RWPE2 (cell line): ENCODE measurements at places on chromosomes 4 and X.

GRCh38 chr4:172957216-172957615 lies 211.4 kb upstream of the GALNT7 start:
- no peak for DNase-seq

DNA sequence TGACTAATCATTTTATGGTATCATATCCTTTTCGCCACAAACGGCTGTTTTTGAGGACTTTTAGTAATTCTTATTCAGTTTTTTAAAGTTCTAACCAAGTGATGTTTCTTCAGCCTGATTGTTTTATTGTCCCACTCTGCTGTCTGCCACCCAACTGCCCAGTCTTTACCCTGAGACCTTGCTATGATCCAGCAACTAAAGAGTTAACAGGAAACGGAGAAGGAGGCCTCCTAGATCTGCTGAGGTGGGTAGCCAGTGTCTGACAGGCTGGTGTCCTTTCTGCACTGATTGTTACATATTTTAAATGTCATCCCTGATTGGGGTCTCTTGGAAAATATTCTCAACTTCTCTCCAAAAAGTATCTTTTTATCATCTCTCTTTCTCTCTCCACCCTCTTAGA lies 7.9 kb upstream of the TMEM150C start:
- DNase-seq, result no peak

DNA sequence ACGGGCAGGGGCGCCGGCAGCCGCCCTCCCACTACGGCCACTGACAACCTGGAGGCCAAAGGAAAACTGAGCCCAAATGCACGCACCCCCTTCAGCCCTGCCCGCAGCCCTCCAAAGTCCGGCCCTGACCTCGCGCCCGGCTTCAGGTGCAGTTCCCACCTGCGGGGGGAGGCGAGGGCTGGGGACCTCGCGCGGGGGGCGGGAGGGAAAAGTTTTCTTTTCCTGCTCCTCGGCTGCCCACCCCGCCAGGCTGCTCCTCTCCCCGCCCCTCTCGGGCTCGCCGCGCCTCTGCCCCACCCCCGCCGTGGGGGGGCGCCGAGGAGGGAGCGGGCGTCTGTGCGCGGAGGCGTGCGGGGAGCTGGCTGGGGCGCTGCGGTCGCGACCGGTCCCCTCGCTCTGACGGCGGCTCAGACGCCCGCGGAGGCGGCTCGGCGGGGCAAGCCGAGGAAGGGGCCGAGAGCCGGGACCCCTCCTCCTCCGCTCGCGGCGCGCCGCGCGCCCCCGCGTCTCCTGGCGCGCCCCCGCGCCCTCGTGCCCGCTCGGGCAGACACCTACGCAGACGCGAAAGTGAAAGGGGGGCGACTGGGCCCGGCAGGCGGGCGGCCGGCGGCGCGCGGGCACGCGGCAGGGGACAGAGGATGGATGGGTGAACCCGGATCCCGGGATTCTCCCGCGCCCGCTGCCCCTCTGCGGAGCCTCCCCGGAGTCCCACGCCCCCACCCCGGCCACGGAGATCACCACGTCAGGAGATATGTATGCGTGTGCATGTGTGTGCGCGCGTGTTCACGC lies 3.1 kb upstream of the NR3C2 start:
- DNase-seq, result no peak

- no peak for DNase-seq
Measured at GRCh38 chr4:69843932-69844331, 16.0 kb downstream of the SULT1E1 start.

DNA sequence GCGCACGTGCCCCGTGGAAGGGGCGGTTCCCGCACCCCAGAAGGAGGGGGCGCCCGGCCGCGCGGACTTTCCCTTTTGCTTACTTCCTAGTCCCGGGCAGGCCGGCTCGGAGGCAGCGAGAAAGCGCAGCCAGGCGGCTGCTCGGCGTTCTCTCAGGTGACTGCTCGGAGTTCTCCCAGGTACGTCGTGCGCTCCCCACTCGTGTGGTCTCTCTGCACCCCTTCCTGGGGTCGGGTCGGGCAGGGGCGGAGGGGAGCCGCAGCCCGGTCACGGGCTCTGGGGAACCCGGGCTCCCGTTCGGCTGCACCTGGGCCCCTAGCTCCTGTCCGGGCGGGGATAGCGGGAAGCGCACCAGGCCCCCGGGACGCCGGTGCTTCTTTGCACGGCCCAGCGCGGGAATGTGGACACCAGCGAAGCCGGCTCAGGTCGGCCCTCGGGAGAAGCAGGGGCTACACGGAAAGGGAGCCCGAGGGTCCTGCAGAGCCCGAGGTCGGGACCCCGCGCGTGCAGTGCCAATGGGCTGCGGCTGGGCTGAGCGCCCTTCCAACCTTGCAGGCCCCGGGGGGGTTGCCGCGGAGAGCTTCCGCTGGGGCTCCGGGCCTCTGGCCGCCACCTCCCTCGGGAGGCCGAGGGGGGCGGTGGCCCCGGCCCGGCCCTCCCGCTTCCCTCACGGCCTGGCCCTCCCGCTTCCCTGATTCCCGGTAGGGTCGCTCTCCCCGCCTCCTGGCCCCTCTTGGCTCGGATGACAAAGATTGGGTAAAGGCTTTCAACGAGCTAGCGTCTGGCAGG lies at the start of gene TLR2:
TLR2 (plus strand) TSS at position 99 of the 789 bp plus-strand sequence. CDS start 18,628 bp downstream, outside the sequence.
- peak; percentile 77 for DNase-seq

DNA sequence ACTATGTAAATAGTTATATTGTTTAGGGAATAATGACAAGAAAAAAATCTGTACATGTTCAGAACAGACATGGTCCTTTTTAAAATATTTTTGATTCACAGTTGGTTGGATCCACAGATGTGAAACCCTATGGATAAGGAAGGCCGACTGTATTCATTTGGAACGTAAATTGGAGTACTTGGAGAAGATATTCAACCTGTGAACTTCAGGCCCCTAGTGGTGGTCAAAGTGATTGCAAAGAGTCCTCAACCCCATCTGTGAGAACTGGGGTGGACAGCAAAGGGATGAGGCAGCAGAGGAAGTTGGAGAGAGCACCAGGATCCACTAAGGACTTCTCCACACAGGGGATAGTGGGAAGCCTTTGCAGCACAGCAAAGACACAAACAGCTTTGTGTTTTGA lies 6.2 kb upstream of the CXCL13 start:
- DNase-seq, result no peak

DNA sequence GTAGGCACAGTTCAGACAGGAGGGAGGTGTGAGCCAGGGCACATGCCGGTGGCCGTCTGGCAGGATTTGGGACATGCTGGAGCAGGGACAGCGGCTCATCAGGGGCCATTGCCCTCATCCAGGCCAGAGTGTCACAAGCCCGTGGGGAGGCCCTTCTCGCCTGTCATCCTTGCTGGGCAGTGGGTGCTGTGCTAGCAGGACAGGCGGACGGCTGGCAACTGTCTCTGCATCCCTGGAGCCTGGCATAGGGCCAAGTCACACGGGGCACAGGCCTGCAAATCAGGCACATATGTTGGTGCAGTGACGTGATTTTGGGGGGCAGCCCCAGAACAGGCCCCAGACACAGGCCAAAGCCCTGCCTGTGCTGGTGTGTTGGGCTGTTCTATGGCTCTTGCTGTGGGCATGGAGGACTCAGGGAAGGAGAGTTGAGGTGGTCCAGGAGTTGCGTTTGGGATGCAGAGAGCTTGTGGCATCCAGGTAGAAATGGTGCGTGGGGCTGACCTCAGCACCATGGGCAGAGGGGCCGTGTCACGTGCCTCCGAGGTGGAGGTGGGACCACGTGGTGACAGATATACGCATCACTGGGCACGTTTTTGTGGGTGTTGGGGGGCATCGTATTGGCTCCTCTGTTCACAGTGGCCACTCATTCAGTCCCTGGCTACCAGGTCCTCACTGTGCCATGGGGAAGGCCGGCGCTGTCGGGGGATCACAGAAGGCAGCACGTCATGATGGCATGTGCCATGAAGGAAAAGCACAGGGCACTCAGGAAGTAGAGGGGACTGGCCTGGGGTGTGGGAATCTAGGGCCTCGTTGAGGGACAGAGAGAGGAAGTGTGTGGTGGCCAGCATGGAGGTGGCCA lies 14.6 kb upstream of the MSANTD1 start:
- DNase-seq, result no peak

- no peak for DNase-seq
Measured at GRCh38 chr4:185958094-185958747, 110.7 kb upstream of the TLR3 start.

DNA sequence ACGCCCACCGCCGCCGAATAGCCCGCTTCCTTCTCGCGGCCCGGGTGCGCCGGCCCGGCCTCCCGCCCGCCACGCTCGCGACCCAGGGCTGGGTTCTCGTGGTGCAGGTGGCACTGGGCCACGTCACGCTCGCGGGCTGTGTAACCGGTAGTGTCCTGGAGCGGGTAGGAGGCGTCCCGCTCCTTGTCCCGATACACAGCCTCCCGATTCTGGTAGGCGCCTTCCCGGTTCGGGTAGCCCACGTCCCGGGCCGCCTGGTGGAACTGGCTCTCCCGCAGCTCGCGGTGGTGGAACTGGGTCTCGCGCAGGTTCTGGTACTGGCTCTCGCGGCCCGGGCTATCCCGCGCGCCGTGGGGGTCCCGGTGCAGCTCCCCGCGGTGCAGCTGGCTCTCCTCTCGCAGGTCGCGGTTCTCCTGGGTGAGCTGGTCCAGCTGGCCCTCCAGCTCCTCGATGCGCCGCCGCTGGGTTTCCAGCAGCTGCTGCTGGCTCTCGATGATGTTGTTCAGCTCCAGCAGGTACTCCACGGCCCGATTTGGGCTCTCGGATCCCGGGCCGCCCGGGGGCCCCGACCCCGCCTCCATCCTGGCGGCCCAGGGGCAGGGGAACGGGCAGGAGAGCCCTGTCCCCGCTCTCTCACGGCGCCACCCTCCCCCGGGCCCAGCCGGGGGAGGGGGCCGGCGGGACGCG lies 39.3 kb upstream of the IQSEC2 start:
- no peak for DNase-seq

DNA sequence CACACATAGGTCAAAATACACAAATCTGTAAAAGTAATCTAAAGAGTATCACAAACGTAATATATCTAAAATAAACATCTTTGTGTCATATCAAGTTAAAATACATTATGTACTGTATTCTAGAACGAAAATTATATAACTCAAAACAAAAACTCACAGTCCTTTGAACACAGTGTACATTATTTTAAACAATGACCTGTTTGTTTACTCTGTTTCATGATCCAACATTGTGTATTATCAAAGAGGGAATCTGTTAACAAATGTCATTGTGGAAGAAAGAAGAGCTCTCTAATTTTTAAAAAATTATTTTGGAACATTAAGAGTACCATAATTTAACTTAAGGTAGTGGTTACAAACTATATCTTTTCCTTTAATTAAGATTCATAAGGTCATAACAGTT lies 144.1 kb downstream of the FRYL start:
- no peak for DNase-seq

- no peak for DNase-seq
Measured at GRCh38 chrX:136464589-136464988, 23.2 kb upstream of the BRS3 start.

- no peak for DNase-seq
Measured at GRCh38 chr4:116982656-116983055, 102.7 kb downstream of the TRAM1L1 start.

DNA sequence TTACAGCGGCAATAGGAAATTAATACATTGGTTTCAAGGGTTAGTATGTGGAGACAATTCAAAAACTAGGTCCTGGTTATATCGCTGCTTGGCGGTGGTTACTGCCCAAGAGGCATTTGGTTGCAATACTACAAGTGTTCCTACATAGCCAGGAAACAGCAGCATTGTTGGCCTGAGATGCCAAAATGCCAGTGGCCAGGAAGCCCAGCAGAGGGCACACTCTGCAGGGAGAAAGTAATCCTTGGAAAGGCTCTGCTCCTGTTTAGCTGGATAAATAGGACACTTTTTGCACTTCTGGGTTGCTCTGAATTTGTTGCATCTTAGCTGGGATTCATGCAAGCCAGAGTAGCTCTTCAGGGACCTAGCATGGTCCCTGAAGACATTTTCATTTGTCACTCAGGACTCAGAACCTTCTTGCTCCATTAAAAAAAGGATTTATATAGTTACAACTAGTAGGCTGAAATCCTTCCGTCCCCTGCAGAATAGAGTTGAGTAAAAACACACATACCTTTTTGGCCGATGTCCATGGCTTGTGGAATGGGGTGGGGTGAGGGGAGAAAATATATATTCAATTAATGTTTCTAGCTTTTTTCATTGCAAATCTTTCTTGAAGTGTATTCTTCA lies 8.1 kb upstream of the GPR119 start:
- no peak for DNase-seq

DNA sequence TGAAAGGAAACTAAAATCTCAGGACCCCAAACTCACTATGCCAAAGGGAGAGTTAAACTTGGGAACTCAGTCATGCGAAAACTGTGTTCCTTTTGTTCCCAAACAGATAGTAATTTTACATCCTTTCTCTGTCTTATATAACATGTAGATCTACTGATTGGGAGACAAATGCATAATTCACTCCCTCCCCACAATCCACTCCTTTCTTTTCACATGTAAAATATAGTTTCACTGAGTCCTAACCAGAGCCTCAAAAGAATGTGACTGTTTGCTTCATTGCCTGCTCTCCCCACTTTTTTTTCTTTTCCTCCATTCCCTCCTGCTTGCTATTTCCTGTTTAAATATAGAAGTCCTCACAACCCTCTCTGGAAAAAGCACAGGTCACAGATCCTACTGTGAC lies 699.3 kb upstream of the ADGRL3 start:
- DNase-seq, result no peak

- DNase-seq, result no peak
Measured at GRCh38 chr4:587671-588350, 11.7 kb upstream of the TMEM271 start.

- no peak for DNase-seq
Measured at GRCh38 chr4:145773581-145774234, 93.8 kb downstream of the C4orf51 start.

DNA sequence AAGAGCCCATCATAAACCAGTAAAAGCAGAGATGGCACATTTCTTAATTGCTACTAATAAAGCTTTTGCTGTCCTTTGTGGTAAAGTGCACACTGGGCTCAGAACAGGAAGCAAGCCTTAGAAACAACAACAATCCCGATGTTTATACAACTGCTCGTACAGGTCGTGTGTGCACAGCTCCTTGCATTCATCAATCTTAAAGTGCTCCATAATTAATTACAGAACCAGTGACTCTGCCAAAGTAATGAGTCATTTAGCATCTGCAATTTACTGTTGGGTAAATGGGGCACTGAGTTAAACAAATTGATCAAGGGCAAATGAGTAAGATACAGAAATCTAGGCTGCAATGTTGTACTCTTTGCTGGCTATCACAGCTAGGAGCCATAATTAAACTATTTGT lies 61.3 kb upstream of the TXK start:
- no peak for DNase-seq

- no peak for DNase-seq
Measured at GRCh38 chrX:133056341-133056740, 40.6 kb downstream of the USP26 start.

- DNase-seq, result no peak
Measured at GRCh38 chr4:22483551-22483981, 32.3 kb downstream of the ADGRA3 start.

DNA sequence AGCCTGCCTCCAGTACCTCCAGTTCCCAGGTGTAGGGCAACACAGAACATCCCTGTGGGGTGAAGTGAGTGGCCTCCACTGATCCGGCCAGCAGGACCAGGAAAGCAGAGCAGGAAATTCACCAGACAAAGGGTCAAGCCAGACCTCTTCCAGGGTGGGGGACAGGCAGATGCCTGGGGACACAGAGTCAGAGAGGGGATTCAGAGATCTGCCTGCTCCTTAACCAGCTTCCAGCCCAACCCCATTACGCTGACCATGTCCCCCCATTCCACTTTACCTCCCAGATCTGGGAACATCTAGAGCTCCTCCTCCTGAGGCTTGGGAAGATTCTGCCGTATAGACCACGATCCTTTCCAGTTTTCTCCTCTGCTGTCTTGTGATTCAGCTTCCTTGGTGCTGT lies 72.9 kb upstream of the MTM1 start:
- no peak for DNase-seq

- no peak for DNase-seq
Measured at GRCh38 chr4:162732876-162733275, 433.8 kb downstream of the NAF1 start.

GRCh38 chrX:139882299-139882698 lies 50.6 kb downstream of the ATP11C start:
- no peak for DNase-seq
